SW480 (cell line): ENCODE measurements at places on chromosomes 6 and 20.

GRCh38 chr6:15520626-15521203, 142.1 kb downstream of the DTNBP1 start:
- DNase-seq: no peak

- DNase-seq: peak; percentile 1
Measured at GRCh38 chr6:148608199-148608951, 138.5 kb upstream of the UST start.

DNA sequence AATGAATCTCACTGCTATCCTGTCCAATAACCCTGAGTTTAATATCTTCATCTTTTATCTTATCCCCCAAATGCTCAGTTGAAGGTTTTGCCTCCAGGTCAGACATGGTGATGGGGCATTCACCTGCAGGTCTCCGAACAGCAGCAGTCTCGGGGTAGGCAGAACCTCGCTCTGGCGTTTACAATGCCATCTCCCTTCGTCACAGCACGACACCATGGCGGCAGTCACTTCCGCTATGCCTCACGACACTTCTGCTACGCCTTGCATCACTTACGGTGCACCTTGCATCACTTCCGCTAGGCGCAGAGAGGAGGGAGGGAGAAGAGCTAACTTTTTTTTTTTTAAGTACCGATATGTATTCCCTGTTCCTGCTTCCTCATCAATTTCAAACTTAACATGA, 194.9 kb downstream of the BCAS1 start:
- DNase-seq: no peak

DNA sequence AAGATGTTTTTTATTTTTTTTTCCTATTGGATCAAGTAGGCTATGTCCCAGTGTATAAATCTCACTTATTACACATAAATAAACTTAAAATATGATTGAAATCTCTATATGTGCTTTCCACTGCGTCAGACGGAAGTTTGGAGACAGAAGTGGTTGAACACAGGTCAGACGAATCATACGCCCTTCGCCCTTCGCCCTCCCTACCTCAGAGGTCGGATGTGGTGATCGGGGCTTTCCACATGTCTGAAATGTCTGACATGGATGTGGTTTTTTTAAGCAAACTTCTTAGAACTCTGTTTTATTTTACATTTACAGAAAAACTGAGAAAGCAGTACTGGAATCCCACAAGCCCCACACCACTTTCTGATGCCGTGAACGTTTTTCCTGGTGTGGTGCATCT, 344.4 kb downstream of the THBS2 start:
- no peak for DNase-seq

GRCh38 chr6:105994591-105995390, 91.3 kb upstream of the PRDM1 start:
- DNase-seq: peak; percentile 66

DNA sequence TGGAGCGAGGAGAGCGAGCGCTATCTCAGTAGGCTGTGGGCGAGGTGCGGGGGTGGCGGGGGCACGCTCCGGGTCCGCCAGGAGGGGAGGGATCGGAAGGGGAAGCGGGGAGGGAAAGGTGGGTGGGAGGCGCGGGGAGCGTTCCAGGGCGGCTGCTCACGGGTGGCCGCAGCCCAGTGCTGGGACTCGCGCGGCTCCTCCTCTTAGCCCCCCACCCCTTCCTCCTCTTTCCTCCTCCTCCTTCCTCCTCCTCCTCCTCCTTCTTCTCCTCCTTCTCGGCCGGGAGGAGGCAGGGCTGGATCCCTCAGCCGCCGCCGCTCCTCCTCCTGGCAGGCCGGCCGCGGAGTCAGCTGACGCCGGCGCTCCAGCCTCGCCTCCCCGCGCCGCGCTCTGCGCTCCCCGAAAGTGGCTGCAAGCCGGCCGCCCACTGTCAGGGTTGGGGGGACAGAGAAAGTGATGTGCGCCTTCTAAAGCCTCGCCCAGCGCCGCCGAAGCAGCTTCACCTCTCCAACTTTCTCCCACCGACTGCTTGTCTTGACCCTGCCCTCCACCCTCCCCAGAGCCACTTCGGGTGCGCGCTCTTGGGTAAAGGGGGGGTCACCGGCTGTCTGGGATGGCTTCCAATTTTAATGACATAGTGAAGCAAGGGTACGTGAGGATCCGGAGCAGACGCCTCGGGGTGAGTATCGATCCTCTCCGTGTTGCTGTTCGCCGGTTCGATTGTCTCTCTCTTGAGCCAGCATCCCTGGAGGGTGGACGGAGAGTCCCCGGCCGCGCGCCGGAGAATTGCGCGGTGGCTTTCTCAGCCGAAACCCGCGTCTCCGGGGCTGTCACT, at the start of gene DOK5:
Gene DOK5 (plus strand): TSS at position 260 of the 835 bp plus-strand sequence. CDS start 354 bp downstream, at position 614.
- no peak for DNase-seq

GRCh38 chr6:1801401-1801800, 191.7 kb downstream of the FOXC1 start:
- DNase-seq: no peak

DNA sequence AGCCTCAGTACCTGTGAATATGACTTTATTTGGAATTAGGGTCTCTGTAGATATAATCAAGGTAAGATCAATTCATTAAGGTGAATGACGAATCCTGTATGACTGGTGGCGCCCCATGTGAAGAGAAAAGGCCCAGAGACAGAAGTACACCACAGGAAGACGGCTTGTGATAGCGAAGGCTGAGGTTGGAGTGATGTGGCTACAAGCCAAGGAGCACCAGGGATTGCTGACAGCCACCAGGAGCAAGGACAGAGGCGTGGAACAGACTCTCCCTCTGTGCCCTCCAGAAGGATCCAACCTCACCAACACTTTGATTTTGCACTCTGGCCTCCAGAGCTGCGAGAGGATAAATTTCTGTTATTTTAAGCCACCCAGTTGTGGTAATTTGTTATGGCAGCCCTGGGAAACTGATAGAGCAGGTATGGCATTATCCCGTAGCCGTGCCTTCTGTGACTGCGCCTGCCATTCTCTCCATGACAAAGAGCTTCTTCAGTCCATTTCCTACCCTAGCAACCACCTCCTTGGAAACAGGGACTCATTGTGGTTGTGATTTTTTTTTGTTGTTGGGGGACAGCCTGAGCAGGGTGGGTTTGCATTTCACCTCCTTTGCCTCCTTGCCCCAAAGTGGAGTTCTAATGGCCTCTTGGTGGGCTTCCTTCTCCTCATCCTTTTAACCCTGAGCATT, 29.6 kb downstream of the PTK7 start:
- DNase-seq: no peak

GRCh38 chr20:40499391-40499790, 189.6 kb downstream of the MAFB start:
- no peak for DNase-seq

DNA sequence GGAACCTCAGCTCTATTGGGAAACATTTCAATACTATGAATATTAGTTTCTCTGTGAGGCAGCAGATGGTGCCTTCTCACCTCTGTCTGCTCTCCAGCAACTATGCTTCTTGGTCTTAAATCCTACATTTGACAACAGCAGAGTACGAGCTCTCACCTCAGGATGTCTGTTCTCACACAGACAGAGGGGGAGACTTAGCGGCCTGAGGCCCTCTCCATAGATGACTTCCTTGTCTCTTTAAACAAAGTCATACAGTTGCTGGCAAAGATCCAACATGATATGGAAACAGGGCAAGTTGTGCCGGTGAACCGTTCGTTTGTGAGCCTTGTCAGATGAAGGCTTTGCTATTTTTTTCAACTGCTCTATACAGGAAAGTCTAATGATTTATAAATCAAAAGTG, 43.7 kb upstream of the GABRR1 start:
- no peak for DNase-seq

DNA sequence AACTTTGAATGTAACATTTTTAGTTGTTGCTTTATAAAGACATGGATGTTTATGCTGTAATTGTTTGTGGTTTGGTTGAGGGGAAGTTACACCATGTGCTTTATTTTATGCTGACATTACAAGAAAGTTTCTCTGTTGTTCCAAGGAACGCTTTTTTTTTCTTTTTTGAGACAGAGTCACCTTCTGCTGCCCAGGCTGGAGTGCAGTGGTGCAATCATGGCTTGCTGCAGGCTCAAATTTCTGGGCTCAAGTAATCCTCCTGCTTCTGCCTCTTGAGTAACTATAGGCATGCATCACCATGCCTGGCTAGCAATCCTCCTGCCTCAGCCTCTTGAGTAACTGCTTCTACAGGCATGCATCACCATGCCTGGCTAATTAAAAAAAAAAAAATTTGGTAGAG, 21.0 kb upstream of the IFNGR1 start:
- DNase-seq: no peak

DNA sequence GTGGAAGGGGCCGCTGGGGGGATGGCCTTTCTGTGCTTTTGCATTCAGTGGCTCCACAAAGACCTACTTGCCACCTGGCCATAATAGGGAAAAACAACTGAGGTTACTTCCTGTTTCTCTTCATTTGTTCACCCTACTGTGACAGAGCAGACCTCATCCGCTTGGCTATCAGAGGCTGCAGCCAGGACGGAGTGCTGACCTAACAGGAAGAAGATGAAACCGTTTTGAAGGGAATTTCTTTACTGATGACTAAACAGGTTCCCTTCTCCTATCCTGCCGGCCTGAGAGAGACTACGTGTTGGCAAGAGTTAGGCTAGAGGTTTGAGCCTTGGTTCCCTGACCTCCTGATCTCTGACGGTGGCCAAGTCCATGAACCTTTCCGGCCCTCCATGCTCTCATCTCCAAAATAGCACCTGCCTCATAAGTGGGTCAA, 21.3 kb downstream of the PRR18 start:
- no peak for DNase-seq

GRCh38 chr6:162100096-162100495, 627.5 kb downstream of the PRKN start:
- no peak for DNase-seq

GRCh38 chr6:17233531-17233930, 47.6 kb upstream of the RBM24 start:
- DNase-seq: no peak

- no peak for DNase-seq
Measured at GRCh38 chr6:144140867-144141266, 9.4 kb upstream of the STX11 start.

GRCh38 chr20:10769700-10770099, 95.9 kb upstream of the JAG1 start:
- no peak for DNase-seq

DNA sequence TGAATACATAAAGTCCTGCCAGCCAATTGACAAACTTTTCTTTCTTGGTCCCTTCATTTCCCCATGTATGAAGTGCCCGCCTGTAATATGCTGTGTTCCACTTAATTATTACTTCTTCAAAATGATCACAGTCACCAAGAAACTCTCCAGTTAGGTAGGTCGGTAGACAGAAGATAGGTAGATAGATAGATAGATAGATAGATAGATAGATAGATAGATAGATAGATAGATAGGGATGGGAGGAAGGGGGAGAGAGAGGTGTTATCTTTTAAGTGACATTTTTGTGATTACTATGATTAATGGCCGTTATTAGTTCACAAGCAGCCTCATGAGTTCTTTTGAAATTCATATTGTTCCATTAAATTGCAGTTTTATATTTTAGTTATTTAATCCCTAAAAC, 79.5 kb upstream of the TPD52L1 start:
- DNase-seq: no peak

- DNase-seq: no peak
Measured at GRCh38 chr6:75209184-75209723, 3.4 kb upstream of the COL12A1 start.

GRCh38 chr6:136408204-136408603, 118.6 kb upstream of the BCLAF1 start:
- DNase-seq: peak; percentile 2

DNA sequence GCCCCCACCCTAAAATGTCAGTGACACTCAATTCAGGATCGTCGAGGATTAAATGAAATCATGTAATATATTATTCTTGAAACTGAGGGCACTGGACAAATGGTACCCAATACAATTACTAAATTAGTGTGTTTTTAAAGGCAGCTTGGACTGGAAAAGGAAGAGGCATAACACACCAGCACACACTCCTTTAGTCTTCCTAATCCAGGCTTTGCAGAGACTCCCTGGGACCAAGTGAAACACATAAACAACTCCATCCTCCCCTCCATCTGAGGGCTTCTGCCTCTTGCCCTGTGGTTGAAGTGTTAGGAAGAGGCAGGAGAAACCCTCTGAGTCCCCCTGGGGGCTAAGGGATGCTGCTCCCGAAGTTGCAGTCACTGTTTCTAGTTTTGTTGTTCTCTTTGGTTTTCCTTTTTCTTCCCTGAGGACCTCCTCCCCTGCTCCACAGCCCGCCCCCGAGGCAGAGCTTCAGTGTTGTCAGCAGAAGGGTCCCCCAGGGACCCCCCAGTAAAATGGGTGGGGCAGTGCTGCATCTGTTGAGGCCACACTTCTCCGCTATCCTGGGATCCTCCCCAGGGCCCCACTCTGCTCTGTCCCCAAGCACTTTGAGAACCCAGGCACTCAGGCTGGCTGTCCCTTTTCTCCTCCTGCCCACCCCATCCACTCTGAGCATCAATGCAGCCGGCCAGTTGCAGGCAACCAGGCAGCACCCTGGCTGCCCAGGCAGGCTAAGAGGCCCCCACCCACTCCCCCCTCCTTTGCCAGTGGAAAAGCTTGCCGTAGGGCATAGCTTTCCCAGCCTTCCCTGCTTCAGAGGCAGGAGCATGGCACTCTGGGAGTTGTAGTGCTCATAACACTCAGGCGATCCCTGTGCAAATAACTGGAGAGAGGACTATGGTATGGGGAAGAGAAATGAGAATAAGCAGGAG, 5.9 kb downstream of the TMEM63B start:
- DNase-seq: peak; percentile 29

- DNase-seq: no peak
Measured at GRCh38 chr6:35600659-35601125, 88.0 kb upstream of the TULP1 start.

DNA sequence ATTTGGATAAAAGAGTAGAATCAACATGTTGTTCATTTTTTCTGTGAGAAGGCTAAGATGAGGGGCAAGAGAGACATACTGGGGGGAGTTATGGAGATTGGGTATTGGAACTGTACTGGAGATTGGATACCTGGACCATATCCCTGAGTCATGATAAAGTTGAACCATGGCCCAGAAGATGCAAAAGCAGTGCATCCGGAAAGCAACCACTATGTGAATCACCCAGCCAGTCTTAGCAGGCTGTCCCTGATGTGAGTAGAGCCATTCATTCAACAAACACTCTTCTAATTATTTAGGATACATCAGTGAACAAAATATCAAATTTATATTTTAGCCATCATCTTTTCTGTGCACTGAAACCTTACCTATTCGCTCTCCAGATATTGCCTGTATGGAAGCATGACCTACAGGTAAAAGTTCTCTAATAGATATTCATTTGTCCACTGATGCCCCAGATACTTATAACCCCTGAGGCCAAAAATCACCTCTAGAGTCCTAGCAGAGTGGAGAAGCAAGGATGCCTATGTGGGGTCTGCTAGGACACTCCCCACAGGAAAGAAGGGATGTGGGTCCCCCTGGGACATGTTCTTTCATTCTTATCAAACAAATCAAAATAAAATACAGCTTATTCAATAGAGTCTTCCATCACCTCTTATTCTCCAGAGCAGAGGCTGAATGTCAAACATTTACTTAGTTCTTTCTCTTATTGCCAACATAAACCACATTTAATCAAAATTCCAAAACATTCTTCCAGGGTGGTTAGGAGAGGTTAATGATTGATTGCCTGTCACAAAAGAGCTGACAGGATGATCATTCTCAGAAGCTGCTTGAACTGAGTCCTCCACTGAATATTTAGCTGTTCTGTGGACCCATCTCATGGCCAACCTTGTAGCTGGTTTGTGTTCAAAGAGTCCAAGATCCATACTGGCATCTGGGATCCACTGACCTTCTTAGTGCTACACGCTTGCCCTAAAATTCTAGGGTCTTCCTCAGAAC, 37.0 kb upstream of the PKHD1 start:
- no peak for DNase-seq
